ENCODE measurements at places on chromosomes 3 and 15.

DNA sequence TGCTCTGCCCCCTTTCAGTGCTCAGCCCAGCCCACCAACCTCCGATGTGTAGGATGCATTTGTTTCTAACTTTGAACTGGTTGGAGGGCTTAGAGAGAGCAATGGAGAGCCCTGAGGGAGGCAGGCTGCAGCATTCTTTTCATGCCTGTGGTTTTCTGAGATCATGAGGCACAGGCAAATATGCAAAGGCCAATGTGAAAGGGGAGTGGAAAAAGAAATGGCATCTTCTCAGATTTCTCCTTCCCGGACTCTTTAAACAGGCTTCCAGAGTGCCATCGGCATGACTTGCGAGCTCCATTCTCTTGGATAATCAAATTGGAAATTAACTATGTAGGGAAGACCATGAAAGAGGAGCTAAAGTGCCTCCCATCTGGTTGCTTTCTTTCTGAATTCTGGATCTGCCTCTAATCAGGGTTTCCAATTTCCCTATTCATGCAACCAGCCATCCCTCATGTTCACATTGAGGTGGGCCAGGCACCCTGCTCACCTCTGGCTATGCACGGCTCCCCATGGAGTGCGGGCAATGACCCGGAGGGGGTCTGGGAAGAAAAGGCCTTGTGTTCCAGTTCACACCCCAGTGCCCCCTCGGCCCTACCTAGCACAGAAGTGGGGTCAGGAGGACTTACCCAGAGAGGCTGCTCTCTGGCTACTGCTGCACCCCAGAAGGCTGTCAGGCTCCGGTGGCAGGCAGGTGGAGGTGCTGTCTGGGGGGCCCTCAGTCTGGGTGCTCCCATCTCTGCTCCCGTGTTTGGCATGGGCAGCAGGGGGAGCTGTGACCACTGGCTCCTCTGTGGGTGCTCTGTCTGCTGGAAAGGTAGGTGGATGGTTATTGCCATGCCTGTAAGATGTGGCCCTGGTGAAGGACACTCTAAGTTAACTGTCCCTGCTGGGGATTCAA, 16.1 kb downstream of the AMOTL2 start:
- DNase-seq: peak; percentile 92

- no peak for DNase-seq
These were observed 25.0 kb upstream of the SCN10A start for GRCh38 chr3:38840987-38841386.

DNA sequence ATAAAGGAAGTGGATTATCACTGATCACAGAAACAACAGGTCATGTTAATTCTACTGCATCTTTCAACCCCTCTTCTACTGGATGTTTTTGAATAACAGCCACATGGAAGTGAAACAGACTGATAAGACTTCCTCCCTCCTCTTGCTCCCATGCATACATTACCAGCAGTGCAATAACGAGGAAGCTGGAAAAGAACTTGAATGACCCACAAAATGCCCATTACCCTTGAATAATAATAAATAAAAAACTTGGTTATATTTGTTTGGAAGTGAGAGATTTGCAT, 51.6 kb downstream of the RARB start:
- no peak for DNase-seq

- DNase-seq: no peak
These were observed 65.5 kb downstream of the MEF2A start for GRCh38 chr15:99631255-99631654.

DNA sequence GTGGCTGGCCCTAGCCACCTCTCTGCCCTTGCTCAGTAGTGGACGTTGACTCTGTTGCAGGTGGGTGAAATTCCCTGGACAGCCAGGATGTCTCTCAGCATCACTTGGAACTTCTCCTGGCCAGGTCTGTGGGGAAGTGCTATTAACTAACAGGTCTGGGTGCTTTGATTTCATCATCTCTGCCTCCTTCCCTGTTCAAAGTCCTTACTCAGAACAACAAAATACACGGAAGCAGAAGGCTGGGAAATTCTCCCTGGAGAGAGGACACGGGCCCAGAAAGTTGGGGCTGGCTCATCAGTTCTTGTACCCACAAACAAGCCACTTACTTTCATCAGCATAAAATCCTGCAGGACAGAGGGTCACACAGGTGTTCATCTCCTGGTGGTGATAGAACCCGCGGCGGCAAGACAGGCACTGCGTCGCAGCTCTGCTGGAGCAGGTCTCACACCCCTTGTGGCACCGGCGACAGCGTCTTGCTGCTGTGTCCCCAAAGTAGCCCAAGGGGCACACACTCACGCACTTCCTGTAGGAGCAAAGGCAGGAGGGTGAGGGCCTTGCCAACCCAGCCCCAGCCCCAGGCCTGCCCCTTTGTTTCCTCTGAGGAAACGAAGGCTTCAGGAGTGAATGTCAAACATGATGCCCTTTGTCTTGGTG, 29.6 kb upstream of the SNRPA1 start:
- no peak for DNase-seq

DNA sequence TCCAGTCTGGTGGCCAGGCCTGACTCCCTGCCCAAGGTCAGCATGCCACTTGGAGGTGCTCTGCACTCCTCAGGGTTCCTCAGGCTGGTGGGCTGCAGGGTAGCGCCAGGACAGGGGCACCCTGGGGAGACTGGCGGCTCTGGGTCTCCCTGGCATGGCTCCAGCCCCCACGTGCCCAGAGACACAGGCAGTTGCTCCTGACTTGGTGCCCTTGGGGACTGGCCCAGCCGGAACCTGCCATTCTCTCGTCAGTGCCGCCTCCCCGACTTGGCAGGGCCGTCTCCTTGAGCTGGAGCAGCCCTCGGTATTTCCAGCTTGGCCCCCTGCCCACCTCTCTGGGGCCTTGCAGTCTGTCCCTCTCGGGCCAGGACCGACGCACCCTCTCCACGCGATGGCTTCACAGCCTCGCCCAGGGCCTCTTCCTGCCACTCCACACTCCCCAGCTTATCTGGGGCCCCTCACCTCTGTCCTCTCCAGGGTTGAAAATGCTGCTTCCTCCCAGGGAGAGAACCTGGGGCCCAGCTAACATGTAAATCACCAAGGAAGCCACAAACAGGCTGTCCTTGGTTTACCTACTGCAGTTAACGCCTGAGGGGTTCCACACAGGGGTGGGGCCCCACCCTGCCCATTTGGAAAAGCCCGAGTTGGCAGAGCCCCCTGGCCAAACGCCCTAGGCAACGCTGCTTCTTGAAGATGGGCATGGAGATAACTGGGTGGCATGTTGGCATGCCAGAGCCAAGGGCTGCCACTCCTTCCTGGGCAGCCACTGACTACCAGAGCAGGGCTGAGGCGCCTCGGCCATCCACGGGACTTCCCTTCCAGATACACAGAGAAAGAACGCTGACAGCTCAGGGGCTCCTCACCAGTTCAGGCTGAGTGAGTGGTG, 61.4 kb downstream of the SMAD6 start:
- DNase-seq: peak; percentile 70

- no peak for DNase-seq
These were observed 96.7 kb upstream of the UMPS start for GRCh38 chr3:124633524-124633923.

DNA sequence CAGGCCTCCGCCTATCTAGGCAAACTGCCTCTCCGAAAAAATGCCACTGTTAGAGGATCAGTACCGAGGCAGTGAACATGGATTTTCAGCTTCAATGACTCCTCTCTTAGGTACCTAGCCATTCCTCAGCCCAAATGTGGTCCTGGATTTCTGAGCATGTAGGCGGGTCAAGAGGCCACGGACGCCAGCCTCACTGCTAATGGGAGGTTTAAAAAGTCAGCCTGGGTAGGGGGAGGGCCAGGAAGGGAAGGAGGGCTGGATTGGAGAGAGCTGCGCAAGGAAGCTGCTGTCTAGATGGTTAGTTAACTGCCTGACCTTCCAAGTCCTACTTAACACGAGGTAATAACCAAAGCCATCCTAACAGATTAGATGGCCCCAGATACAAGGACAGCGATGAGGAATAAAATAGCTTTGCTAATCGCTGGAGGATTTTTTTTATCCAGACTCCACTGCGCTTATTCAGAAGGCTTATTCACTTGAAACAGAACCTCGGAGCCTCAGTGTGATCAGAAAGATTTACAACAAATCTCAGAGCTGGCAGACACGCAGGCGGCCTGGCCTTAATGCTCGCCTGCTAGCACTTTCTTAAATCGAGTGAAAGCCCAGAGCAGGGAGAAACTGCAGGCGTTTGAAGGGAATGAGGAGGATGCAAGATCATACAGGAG, 34.3 kb downstream of the TLE3 start:
- peak; percentile 47 for DNase-seq

DNA sequence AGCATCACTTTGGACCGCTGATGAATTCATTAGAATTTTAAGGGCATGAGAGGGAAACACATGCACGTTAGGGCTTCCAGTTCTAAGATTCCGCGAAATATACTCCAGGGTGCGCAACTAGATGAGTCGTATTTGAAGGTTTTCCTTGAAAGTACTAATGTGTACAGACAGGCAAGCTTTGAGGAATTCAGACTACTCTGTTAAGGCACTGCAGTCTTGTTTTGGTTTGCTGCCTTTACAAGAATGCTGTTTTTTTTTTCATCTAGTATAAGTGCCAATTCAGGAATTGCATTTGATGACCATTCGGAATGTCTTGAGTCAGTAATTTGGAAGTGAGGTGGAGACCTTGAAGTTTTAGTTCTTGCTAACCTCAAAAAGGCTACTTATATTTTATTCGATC, 19.1 kb downstream of the TRNT1 start:
- no peak for DNase-seq

DNA sequence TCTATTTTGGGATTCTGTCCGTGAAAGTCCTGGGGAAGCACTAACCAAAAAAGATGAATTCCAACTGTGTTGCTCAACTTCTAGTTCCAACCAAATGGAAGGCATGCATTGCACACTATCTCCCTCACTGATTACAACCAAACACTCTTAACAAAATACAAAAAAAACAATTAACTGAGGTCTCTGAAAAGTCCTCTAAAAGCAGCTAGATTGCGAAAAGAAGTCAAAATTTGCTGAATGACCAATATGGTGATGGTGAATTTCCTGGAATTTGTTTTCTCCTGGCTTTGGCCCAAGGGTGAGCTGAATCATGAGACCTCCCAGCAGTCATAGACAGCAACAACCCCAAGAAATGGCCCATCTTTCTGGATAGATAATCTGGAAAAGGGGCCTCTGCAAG, 28.3 kb downstream of the CYP19A1 start:
- DNase-seq: no peak

DNA sequence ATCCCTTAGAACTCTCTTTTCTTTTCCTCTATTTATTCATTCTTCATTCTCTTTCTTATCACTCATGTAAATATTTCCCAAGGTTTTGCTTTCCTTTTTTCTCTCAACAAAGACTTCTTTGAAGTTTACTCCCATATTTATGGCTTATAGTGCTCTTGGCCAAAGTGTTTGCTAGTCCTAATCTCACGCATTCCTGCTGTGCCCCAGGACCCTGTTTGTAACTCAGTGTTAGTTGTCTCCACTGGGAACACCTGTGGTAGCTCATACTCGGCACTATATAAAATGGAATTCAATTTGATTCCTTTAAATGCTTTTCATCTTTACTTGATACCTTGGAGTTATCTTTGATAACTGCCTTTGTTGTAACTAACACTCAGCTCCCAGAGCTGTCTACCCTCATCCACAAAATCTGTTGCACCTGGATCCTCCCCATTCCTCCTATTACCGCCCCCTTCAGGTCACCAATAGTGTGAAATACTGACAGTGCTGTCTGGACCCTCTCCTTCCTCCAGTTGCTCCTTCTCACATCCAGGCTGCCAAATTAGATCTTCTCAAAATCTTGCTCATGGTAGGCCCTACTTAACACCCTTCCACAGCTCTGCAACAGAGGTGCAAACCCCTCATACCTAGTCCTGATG, 76.8 kb downstream of the TIGIT start:
- no peak for DNase-seq

GRCh38 chr15:36798366-36798765, 218.9 kb downstream of the CDIN1 start:
- no peak for DNase-seq
